Activated CD4-positive, alpha-beta T cell treated with anti-CD3 and anti-CD28 coated beads, Interleukin-2, amount 10 ng/mL, durations not matched to agents 24 days and 14 days (primary cell): ENCODE measurements at places on chromosomes 11 and 22. TPM values are rescaled to one million over a fixed set of nuclear protein-coding genes. Genes with fewer than 3 reads are reported as not detected.

DNA sequence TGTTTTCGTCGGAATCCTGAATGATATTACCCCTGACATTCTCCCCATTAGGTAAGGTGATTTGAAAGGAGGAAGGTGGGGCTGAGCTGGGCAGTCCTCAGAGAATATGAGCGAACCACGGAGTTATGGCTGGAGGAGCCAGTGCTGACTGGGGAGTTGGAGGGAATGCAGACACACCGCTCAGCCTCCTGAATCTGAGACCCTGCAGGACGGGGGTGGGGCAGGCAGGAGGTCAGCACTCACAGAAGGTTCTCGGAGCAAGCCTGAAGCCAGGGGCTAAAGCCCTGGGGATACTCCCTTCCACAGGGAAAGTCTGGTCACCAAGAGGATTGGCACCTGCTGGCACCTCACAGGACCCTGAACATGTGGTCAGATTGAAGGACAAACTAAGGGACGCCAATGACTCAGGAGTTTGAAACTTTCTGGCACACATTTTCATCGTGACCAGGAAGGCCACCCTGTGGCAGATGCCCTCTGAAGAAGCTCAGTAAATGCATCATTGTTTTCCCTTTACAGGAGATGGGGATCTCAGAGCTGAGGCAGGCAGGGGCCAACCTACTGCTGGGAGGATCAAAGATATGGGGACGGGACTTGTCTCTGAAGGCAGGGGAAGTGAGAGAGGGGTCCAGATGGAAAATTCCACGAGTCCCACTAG, 26.9 kb upstream of the FCHSD2 start:
- no peak for DNase-seq

ANKK1 gene
- not detected in 2 replicates for total RNA-seq

MFRP gene
- not detected in 2 replicates for total RNA-seq

DNA sequence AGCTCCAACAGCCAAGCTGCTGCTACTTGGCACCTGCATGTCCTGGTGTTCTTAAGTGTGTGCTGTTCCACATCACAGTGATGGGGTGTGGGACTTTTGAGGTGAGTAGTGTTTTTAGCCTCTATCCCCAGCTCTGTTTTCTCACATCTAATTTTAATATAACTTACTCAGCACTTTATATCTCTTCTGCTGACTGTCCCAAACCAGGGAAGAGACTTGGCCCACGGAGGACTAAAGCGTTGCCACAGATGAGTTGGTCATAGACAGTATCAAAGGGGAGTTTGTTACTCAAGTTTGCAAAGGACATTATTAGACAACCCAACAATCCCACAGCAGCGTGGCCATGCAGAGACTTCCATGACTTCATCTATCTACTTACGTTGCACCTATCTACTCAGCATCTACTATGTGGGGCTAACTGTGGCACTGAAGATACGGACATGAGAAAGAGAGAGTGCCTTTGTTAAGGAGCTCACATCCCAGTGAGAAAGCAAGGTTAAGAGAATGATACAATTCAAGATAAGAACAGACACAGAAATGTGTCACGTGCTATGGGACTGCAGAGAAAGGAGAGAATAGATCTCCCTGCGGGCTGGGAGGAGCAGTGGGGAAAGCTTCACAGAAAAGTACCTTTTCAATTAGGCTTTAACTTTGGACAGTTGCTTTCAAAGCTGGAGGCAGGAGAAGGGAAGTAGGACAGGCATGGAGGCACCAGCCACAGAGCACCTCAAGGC, 82.4 kb downstream of the ME3 start:
- DNase-seq, result no peak

RFPL3 gene
- total RNA-seq, result not detected in 2 replicates

DNA sequence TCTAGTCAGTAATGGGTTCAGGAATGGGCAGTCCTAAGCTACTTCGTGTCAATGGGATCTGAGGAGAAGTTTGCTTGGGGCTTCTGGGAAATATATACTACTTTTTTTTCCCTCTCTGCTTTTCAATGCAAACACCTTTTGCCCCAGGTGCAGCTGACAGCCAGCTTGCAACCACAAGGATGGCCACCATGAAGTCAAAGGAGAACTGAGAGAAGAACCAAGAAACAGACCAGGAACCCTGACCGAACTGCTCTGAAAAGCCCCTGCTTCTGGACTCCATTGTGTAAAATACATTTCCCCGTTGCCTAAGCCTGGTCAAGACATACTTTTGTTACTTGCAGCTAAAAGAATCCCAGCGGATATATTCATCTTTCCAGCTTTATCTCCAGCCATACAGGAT, 20.1 kb upstream of the CD44 start:
- DNase-seq, result no peak

- DNase-seq, result no peak
These were observed 23.0 kb downstream of the ZNF202 start for GRCh38 chr11:123718469-123718868.

DNAJB13 gene
- total RNA-seq, result 0.26 and 1.0 TPM in 2 replicates

DNA sequence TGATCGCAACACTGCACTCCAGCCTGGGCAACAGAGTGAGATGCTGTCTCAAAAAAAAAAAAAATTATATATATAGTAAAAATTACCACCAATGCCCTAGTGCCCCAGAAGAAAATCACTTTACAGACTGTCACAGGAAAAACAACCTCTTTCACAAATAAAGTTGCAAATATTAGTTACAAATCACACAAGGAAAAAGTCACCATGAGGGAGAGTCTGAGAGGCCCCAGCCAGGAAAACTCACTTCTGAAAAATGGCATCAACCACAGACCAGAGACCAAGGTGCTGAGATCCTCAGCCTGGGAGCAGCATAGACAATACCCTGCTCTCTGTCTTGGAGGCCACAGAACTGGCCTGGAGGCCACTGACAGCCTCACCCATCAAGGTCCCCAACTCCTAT, 20.4 kb downstream of the GGT5 start:
- DNase-seq, result no peak

LGALS1 gene
- 361 and 362 TPM in 2 replicates for total RNA-seq

- DNase-seq, result no peak
These were observed 32.2 kb downstream of the MMP20 start for GRCh38 chr11:102592634-102593581.

DNA sequence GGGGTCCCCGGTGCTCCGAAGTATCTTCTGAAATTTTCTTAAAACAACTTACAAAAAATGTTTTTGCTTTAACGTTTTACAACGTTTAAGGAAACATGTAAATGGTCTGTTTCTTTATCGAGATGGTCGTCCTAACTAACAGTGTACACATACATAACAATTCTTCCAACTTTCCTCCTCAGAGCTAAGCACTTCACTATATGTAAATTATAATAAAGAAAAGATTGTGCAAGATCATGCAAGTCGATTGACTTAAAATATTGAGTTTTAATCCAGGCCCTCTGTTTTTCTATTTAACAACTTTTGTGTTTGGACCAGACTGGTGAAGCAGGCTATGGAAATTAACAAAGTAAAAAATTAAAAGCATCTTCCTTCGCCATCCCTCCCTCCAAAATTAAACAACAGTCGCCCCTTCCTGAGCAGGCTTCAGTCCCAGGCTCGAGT, 4.9 kb downstream of the ALX4 start:
- no peak for DNase-seq

GRCh38 chr22:46051646-46052045, 74.7 kb upstream of the WNT7B start:
- no peak for DNase-seq

MYEOV gene
- total RNA-seq, result 0.21 and 0.83 TPM in 2 replicates

DNA sequence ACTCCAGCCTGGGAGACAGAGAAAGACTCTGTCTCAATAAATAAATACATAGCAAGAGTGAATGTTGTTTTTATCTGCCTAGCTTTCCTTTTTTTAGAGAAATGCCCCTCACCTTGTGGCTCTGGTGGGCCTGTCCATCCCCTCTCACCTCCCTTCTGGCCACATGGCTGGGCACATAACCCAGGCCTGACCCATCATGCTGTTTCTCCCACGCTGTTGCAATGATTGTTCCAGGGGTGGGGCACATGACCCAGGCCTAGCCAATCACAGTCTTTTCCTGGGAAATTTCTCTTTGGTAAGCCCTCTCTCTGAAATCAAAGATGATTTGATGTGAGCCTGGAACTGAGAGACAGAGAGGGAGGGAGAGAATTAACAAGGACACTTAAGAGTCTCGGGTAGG, 5.5 kb upstream of the CYTH4 start:
- DNase-seq, result no peak

DNA sequence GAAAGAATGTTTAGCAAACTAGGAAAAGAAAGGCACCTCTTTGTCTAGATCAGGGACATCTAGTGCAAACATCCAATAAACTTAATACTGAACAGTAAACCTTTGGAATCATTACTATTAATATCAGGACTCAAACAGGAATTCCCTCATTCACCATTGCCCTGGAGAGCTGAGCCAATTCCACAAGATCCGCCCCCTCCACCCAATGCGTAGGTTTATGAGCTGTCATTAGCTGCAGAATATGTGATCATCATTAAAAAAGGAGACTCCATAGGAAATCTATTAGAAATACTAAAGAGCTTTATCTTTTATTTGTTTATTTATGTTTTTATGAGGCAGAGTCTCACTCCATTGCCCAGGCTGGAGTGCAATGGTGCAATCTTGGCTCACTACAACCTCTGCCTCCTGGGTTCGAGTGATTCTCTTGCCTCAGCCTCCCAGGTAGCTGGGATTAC, 5.5 kb downstream of the IL17REL start:
- DNase-seq, result no peak

RIC3 gene
- 4.5 and 7.2 TPM in 2 replicates for total RNA-seq

GRCh38 chr11:64313491-64314145, 3.7 kb downstream of the TRMT112 start:
- no peak for DNase-seq

GRCh38 chr11:64218628-64219353, 7.2 kb downstream of the TRPT1 start:
- no peak for DNase-seq

DNA sequence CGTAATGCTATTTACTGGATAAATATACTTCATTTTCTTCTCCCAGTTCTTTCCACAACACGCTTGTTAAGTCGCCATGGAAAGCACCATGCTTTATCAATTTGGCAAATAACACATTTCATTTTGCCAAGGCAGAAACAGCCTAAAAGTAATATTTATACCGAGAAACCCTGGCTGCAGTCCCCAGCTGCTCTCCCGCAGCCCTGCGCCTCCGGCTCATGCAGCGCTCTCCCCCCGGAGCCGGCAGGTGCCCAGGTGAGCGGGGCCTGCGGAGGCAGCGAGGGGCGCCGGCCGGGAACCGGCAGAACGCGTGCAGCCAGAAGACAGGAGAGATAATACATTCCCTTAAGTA, 681 bp upstream of the ARHGEF12 start:
- DNase-seq, result no peak

DNA sequence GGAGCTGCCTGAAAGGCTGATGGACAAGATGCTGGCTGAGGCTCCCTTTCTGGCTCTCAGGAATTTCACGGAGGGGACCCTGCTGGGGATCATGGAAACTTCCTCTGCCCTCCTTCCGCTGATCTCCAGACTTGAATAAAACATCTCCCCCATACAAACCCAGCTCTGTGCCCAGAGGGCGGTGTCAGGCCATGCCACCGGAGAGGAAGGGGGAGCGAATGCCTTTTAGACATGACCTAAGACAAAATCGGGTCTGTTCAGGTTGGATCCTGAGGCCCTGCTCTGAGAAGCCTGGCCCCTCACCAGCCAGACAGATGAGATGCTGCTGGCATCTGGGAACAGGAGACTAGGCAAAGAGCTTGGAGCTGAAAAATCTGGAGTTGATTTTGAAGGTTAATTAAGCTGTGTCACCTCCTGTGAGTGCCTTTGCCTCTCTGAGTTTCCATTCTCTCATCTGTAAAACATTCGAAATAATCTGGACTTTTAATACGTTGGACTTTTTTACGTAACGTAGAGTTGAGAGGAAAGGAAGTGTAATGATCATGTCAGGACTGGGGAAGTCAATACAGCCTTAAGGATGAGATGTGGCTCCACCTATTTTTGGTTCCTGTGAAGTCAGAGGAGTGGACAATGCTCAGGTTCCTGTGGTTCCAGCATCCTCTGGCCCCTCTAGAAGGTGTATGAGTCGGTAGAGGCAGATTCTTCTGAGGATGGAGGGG, 163.6 kb downstream of the ST3GAL4 start:
- no peak for DNase-seq

DNA sequence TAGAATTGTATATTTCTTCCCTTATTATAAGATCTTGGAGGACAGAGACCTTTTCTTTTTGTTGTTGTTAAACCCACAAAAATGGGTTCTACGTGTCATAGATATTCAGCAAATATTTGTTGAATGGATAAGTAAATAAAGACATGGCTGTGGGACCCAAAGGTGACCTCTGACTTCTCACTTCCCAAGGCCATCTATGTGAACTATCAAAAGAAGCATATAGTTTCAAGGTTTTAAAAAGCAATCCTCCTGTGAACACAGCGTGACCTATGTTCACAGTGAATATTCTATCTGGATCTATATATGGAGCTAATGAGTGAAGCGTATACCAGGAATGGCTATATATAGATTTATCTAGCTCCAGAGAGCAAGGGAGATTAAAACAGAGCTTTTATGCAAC, 312.8 kb upstream of the C11orf87 start:
- DNase-seq, result no peak

GRCh38 chr11:95134491-95134890, 44.8 kb downstream of the ENDOD1 start:
- no peak for DNase-seq

GPR83 gene
- total RNA-seq, result 0.05 TPM in 1 of 2 replicates, not detected in the other

GRCh38 chr22:25359601-25360261, 140.3 kb downstream of the CRYBB2 start:
- DNase-seq, result no peak

PHLDA2 gene
- total RNA-seq, result 25.5 and 26.7 TPM in 2 replicates

PTPN5 gene
- not detected in 2 replicates for total RNA-seq

DNA sequence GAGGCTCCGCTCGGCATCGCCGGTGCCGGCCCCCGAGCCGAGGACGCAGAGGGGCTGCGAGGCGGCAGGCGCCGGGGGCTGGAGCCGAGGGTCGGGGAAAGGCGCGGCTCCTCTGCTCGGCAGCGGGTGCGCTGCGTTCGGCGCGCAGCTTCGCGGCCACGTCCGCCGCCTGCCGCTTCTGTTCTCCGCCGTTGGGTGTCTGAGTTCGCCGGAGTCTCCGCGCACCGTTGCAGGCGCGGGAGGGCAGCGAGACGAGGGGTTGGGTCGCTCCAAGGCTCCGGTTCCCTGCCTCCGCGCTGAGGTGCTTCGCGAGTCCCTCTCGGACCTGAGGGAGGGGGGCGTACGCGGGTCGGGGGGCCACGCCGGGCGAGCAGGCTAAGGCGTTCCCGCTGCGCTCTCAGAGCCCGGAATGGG, 347 bp downstream of the MN1 start:
- peak; percentile 77 for DNase-seq

TUBA8 gene
- 1.2 and 1.7 TPM in 2 replicates for total RNA-seq

GRCh38 chr11:134264966-134265764, 11.0 kb upstream of the GLB1L3 start:
- no peak for DNase-seq
